ENCODE measurements at places on chromosomes 5 and 9. TPM values are rescaled to one million over a fixed set of nuclear protein-coding genes. Genes with fewer than 3 reads are reported as not detected.

IRX2 gene
- total RNA-seq = 5.7 TPM

GRXCR2 gene
- not detected for total RNA-seq

DNA sequence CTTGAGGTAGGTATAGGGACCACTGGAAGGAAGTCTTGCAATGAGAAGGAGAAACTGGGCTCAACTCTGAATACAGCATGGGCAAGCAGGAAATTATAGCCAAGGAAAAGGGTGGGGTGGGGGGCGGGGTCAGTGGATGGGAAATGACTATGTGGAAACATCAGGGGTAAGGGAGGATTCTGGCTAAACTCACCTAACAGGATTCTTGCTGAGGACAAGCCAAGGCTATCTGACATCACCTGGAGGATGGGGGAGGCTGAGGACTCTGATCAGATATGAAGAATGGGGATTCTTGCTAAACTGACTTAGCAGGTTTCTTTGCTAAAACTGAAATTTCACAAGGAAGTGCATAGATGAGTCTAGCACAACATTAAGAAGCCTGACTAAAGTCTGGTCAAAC, 40.8 kb downstream of the CTSL start:
- DNase-seq = no peak

GRCh38 chr5:81696418-81697397, 54.2 kb downstream of the SSBP2 start:
- no peak for DNase-seq

TMEM167A gene
- 37.4 TPM for total RNA-seq

HTR4 gene
- total RNA-seq = not detected

PDE8B gene
- not detected for total RNA-seq

GFM2 gene
- total RNA-seq = 22.4 TPM

ACOT12 gene
- not detected for total RNA-seq

- no peak for DNase-seq
Observed at GRCh38 chr5:136108180-136108611, 24.4 kb upstream of the SMAD5 start.

DNA sequence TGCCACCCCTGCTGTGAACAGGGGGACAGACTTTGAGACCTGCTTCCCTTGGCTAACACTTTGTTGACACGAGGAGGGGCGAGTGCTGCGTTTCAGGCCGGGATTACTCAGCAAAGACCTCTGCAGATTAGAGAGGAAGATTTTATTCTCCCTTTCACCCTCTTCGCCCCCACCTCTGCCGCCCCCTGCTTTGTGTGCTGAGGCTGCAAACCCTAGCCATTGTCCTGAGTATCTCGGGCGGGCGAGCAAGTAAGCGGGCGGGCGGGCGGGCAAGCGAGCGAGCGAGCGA, 6.0 kb downstream of the ISL1 start:
- DNase-seq = no peak

SOX30 gene
- total RNA-seq = not detected

- no peak for DNase-seq
Observed at GRCh38 chr5:135341016-135341666, 57.9 kb downstream of the MACROH2A1 start.

TRAF1 gene
- 2.7 TPM for total RNA-seq

DNA sequence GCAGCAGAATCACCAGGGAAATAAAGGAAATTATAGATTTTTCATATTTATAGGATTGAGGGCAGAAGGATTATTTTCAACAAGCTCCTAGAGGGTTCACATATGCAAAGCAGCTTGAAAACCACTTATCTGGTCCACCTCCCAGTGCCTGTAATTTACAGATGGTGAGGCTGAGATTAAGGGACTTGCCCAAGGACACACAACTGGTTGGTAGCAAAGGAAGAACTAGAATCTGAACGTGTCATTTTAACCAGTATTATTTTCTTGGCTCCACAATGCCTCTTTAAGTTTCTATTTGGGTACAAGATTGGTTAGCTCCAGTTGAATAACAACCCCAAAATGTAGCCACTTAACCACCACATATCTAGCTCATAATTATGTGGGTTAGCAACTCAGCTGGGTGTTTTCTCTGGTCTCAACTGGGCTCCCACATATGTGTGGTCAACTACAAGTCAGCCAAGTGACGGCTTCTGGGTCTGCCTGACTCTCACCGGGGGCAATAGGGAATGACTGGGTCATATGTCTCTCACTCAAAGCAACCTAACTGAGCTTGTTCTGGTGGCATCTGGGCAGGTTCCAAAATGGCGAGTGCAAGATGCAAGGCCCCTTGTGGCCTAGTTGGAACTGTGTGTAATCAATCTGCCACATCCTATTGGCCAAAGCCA, 127.7 kb downstream of the ZDHHC21 start:
- no peak for DNase-seq

GRCh38 chr5:179122411-179123108, 62.4 kb downstream of the ZNF354C start:
- DNase-seq = no peak
